Effector CD8-positive, alpha-beta T cell (primary cell): ENCODE measurements at places on chromosomes 1 and 21.
A peak's percentile ranks its signal among the peaks of the same experiment; 100 is the strongest.

- DNase-seq, result no peak
Observed at GRCh38 chr1:91891969-91892368, 6.0 kb upstream of the TGFBR3 start.

DNA sequence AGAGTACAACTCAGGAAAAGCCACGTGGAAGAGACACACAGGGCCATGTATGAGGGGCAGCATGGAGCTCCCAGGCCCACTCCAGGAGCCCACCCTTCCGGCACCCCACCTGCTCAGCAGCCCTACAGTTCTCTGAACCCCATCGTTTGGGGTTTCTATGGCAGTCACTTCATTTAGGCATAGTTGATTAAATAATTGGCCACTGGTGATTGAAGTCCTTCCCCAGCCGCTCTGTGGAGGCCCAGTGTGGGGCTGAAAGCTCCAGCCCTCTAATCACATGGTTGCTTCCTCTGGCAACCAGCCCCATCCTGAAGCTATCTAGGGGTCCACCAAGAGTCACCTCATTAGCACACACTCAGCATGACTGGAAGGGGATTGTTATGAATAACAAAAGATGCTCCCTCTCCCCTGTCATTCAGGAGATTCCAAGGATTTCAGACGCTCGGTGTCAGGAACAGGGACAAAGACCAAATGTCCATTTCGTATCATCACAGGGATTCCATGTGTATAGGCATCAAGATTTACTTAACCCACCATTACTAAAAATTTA is 12.2 kb upstream of the S100A7A start:
- DNase-seq, result no peak

DNA sequence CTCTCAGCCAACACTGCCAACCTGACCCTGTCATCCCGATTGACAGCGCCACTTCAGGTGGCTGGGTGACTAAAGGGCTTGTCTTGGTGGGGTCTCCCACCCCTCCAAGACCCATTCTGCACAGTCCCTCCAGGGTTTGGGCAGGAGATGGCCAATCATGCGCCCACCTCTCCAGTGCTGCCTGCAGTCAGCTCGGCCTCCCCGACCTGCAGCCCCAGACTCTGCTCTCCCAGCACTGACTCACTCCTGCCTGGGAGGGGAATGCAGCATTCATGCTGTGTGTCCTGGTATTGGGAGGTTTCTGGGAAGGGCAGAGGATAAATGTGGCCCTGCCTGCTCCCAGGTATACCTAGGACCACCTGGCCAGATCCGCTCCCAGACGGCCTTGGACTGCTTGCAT is 9.7 kb downstream of the TMEM81 start:
- DNase-seq, result no peak

GRCh38 chr21:26170471-26171257 is at the start of gene APP:
APP (minus strand) TSS chr21:26170770; CDS start chr21:26170620, 150 bp downstream.
- peak; percentile 80 for DNase-seq
